Left cardiac atrium (tissue), 4 donors: ENCODE measurements at places on chromosomes 7 and 10. TPM values are rescaled to one million over a fixed set of nuclear protein-coding genes. Genes with fewer than 3 reads are reported as not detected.

GRCh38 chr10:127942811-127943210, 35.9 kb downstream of the PTPRE start:
- no peak for DNase-seq

DNA sequence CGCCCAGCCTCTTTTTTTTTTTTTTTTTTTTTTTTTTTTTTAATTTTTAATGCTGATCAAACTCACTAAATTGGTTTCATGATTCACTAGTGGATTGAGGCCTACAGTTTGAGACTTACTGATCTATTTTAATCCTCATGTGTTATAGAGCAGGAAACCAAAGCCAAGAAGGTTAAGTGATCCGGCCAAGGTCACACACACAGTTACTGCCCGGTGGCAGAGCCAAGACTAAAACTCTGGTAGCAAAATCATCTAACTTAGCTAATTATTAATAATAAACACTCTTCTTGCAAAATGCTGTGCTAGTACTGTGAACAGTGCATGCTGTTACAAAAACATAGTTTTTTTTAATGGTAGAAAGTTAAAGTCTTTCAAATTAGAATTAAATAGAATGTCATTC, 188.3 kb upstream of the NFE2L3 start:
- DNase-seq = no peak

GRCh38 chr7:145915679-145916078, 200.9 kb upstream of the CNTNAP2 start:
- no peak for DNase-seq

GRCh38 chr10:10054466-10054865, 963.2 kb upstream of the CELF2 start:
- DNase-seq = no peak

The STEAP1 gene
- 6.1 TPM for total RNA-seq

DNA sequence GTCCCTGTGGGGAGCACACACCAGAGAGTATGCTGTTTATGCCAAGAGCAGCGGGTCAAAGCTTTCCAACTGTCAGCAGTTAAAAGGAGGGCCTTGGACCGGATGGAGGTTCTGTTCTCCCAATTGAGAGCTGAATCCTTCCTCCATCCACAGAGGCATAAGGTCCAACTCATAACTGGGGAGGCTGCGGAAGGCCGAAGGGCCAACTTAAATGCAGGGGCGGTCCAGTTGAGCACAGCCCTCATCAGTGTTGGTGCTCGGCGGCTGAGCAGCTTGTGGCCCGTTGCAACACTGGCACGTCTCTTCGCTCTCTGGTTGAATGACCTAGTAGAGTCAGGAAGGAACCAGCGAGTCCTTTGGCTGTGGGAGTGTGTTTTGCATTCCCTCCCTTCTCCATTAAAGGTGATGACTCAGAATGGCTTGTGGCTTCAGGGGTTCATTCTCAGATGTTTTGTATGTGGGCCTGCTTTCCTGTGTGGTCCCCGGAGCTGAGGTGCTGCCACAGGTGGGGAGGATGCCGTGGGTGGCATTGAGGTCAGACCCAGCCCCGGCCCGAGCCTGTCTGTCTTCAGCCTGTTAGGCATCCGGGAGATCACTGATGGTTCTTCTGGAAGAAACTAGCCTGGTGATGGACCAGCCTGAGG, 44.8 kb upstream of the DMBT1 start:
- no peak for DNase-seq

GRCh38 chr10:63977329-63977923, 456.2 kb downstream of the REEP3 start:
- no peak for DNase-seq

DNA sequence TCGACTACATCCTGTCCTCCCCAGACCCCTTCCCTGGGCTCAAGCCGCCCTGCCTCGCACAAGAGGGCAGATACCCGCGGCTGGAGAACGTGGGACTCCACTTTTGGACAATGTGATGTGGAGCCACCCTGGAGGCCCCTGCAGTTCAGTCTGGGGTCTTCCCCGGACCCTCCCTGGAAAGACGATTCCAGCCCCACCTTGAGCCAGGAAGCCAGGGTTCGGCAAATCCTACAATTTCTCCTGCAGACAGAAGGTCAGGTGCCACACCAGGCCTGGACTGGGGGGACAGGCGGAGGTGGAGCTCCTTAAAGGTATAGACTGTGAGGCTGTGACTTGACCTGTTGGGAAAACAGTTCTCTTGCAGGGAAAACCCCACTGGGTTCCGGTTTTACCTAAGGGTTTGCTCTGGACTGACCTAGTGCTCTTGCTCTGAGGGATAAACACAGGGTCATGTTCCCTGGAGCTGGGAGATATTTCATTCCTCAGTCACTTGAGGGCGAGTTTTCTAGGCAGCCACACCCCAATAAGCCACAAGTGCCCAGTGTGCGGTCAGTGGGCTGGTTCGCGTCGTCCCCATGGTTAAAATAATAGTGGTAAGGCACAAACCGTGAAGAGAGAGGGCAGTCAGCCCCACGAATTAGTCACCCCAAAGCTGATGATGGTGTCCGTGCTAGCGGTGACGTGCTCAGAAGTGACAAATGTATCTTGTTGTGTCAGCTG, 1.6 kb downstream of the FOXL3 start:
- DNase-seq = no peak

GRCh38 chr10:22086730-22087401, 83.3 kb upstream of the DNAJC1 start:
- DNase-seq = peak; percentile 87

DNA sequence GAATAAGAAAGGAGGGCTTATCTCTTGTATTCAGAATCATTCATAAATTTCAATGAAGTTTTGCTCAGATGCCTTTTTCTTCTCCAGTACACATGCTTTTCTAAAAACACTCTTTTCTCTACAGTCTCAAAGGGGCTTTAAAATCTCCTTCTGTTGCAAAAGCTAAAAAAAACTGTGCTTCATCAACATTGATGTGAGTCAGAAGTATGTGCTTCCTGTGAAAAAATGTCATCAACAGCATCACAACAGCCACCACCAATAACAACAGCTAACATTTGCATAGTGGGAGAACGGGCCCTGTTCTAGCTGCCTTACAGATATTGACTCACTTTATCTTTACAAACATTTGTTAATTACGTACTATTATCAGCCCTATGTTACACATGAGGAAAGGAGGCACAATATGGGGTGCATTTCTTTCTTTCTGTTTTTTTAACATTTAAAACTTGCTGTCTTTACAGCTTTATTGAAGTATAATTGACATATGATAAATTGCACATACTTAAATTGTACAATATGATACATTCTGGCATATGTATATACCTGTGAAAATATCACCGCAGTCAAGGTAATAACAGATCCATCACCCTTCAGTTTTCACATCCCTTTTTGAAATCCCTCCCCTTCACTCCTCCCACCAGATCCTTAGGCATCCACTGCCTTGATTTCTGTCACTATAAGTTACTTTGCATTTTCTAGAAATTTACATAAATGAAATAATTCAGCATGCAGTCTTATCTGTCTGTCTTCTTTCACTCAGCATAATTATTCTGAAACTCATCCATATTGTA, 1605.4 kb upstream of the LRRTM3 start:
- DNase-seq = no peak

DNA sequence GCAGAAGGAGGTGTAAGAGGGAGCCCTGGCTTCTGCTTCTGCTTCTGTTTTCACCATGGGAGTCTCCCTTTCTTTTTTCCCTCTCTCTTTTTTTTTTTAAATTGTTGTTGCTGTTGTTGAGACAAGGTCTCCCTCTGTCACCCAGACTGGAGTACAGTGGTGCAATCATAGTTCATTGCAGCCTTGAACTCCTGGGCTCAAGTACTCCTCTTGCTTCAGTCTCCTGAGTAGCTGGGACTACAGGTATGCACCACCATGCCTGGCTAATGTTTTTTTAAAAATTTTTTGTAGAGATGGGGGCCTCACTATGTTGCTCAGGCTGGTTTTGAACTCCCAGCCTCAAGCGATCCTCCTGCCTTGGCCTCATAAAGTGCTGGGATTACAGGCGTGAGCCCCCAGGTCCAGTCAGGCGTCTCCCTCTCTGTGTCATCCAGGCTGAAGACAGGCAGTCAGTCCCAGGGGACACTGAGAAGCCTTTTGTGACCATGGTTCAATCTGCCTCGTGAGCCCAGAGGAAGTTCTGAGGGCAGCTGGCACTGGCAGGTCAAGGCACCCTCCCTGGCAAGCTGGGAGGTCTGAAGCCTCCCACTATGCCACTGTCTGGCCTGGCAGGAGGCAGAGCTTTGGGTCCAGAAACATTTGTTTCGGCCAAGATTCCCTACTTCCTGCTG, 33.6 kb upstream of the NPFFR1 start:
- DNase-seq = no peak

The CHCHD3 gene
- total RNA-seq = 127 TPM

The C10orf143 gene
- total RNA-seq = 2.1 TPM

The CPVL gene
- total RNA-seq = 15.3 TPM

The OR2A12 gene
- total RNA-seq = not detected

GRCh38 chr10:113939212-113939860, 84.9 kb downstream of the NHLRC2 start:
- DNase-seq = no peak

The GSDME gene
- 8.6 TPM for total RNA-seq

GRCh38 chr10:78630944-78631838, 437.6 kb upstream of the ZMIZ1 start:
- DNase-seq = peak; percentile 46

The CPEB3 gene
- total RNA-seq = 7.4 TPM

DNA sequence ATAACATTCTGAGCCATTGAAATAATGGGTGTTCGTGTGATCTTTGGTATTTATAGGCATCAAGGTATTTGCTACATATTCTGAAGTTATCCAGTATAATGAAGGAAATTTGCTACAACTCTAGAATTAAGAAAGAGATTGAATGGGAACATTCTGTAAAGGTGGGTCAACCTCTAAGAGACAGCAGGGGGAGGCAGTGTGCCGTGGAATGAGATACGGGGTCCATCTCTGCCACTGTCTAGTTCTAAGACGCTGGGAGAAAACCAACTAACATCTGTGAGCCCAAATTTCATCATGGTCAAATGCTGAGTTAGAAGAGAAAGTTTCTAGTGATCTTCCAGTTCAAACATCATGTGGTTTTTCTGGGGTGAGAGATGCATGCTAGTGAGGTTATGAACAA, 368.9 kb downstream of the SORCS1 start:
- peak; percentile 27 for DNase-seq

- no peak for DNase-seq
These were observed 53.7 kb upstream of the ZNF273 start for GRCh38 chr7:64849250-64849923.

DNA sequence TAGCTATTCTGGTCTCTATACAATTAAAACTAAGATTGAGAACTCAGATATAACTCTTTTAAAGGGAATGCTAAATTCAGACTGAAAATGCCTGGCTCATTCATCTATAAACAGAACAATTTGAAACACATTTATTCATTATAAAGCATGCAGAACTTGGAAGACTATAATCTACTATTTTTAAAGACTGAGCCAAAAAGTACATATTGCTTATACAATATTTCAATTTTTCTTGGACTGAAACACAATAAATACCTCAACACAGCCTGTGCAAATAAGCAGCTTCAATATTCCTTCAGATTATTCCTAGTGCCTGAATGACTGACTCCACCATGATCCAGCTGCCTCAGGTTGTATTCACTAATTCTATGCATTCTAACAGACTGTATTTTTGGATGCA, 15.5 kb upstream of the PHYH start:
- DNase-seq = no peak

The WDFY4 gene
- 3.8 TPM for total RNA-seq

The TAS2R4 gene
- 0.35 TPM for total RNA-seq

DNA sequence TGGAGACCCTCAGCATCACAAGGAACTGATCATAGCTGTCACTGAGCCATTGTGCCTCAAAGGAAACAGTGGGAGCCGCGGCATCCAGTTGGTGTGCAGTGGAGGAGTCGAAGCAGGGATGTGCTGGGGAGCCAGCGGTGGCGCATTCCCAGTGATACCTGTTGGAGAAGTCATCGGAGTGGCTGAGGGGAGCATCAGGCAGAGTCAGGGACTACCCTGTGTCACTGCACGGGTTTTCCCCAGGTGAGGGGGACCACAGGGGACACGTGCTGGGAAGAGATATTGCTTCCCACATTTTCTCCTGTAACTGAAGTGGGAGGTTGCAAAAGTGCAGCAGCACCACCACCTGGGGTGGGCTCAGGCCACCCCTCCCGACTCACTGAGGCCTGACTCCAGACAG, 57.7 kb downstream of the PKD1L1 start:
- DNase-seq = no peak

The OR6V1 gene
- not detected for total RNA-seq

DNA sequence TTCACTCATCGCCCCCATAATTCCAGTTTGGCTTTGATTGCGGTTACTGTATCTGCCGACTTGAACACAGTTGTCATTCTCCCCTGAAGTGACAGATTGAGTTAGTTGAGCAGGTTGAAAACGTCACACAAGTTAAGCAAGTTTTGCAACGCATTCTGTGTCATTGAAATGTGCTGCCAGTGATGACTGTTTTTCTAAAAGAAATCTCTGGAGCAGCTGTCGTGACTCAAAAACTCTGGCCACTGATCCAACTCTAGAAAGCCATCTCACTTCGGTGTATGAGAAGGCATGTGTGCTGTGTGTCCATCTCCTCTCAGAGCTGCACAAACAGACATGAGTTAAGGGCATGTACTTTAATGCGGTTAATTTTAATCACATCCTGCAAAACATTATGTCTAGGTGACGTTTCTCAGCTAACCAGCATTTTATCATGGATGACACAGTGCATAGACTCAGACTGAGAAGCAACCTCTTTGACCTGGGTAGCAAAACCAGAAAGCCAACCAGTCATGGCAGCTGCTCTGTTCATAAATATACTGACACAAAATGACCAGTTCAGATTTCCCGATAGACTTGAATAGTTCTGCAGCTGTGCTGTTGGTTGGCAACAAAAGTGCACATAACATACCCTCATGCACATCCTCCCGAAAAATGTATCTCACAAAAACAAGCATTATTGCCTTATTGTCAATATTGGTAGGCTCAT, 69.3 kb downstream of the CSTF2T start:
- no peak for DNase-seq

DNA sequence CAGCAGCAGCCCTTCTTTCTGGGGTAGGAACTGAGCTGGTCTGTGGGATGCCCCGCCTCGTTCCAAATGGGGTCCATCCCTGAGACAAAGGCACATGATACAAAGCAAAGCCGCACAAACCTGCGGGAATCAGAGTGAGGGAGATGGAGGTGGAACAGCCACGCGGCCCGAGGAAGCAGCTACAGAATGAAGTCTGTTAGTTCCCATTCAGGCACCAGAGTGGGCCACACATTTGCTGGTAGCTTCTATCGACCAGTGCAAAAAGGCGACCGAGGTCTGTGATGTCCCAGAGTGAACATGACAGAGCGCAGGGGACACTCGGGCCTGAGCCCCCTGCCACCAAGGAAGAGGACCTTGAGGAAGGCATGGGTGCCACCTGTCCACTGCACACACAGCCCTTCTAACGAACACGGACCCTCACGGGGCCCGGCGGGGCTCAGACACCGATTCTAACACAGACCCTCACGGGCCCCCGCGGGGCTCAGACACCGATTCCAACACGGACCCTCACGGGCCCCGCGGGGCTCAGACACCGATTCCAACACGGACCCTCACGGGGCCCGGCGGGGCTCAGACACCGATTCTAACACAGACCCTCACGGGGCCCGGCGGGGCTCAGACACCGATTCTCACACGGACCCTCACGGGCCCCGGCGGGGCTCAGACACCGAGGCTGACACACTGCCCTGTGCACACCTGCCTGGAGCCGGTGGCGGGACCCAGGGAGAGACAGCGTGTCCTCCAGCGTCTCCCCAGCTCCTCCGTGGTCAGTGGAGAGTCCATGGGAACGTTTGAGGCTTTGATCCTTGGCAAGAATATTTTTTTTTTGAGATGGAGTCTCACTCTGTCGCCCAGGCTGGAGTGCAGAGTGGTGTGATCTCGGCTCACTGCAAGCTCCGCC, 32.8 kb upstream of the FAM20C start:
- DNase-seq = no peak

The NAT16 gene
- not detected for total RNA-seq
